ENCODE measurements at places on chromosomes 5 and 9.

DNA sequence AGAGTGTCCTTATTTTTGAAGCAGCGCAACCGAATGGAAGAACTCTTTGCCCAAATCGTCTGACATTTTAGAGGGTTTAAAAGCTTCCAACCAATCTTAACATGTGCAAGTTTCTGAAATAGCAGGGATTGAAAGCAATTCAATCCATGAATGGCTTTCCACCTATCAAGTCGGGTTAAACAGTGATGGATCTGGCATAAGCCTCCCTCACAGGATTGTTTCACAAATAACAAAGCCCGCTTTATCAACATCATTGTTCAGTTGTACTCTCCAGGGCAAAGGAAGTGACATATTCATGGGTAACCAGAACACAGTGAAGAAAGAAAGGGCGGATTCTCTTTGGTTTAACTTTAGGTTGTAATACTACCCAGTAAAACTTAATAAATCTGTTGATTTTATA lies 497.3 kb downstream of the MTRR start:
- no peak for DNase-seq

DNA sequence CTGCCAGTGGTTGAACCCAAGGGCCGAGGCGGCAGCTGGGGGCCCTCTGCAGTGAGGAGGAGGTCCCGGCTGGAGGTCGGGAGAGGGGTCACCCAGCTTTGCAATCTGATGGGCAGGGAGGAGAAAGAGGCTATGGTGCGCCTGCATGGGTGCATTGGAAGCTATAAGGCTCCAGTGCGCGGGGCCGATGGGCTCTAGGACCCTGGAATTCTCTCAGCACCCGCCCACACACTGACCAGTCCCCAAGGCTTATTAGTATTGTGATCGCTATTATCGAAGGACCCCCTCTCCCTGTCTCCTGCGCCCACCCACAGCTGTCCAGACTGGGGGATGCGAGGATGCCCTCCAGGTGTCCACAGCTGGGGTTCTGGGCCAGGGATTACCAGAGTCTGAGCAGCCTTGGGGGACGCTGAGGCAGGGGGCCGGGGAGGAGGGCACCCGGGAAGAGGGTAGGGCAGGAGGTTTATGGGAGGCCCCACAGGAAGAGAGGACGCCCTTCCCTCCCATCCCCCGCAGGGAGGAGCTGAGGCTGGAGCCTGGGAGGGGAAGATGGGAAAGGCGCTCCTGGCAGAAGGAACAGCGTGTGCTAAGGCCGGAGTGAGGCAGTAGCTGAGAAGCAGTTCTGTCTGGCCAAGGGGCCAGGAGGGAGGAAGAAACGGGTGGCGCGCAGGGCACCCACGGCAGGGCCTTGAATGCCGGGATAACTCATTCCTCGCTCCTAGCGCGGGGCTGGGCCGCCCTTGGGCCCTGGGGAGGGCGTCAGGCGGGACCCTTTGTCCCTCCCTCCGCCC lies 24.2 kb downstream of the C9orf50 start:
- no peak for DNase-seq

- DNase-seq, result no peak
Measured at GRCh38 chr5:147360816-147361215, 126.0 kb downstream of the STK32A start.

- no peak for DNase-seq
Measured at GRCh38 chr5:149754172-149754880, 24.2 kb downstream of the PPARGC1B start.

GRCh38 chr5:68659881-68660280 lies 433.9 kb upstream of the SLC30A5 start:
- DNase-seq, result no peak

- no peak for DNase-seq
Measured at GRCh38 chr5:62395210-62395950, 8.3 kb downstream of the DIMT1 start.

- DNase-seq, result no peak
Measured at GRCh38 chr9:129759319-129759718, 6.5 kb upstream of the PTGES start.

DNA sequence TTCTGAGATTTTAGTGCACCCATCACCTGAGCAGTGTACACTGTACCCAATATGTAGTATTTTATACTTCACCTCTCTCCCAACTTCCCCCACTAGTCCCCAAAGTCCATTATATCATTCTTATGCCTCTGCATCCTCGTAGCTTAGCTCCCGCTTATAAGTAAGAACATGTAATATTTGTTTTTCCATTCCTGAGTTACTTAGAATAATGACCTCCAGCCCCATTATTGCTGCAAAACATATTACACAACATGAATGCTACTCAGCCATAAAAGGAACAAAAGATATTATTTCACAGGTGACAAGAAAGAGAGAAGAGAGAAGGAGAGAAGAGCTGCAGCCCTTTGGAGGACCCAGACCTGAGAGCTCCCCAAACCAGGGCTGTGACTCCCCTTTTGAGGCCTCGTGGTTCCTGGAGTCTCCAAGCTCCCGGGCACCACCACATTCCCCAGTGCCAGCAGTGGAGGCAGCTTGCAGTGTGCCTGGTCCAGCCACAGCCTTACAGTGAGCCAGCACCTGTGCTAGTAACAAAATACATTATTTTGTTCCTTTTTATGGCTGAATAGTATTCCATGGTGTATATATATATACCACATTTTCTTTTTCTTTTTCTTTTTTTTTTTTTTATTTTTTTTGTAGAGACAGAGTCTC lies 194.5 kb upstream of the DAB2 start:
- no peak for DNase-seq

- no peak for DNase-seq
Measured at GRCh38 chr9:37029304-37029775, 4.7 kb downstream of the PAX5 start.

- no peak for DNase-seq
Measured at GRCh38 chr5:162654661-162655405, 587.3 kb downstream of the GABRG2 start.

GRCh38 chr5:36537724-36538123 lies 68.7 kb upstream of the SLC1A3 start:
- no peak for DNase-seq

DNA sequence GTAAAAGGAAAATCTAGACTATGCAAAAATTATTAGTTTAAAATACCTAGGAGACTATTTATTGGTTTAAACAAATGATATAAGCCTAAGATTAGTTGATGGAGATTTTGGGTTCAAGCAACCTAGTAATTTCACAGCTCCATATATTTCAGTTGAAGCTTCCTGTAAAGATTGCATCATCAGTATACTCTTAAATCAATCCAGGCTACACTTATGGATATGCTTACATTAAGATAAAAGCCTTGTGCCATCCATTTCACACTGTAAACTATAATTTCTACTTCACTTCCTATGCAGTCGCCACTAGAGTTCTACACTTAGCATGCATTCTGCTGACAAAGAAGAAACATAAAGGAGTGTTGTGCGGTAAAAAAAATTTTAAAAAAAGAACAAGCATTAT lies 7.3 kb upstream of the LIX1 start:
- DNase-seq, result no peak

- DNase-seq, result no peak
Measured at GRCh38 chr5:196350-196749, 5.1 kb downstream of the LRRC14B start.

DNA sequence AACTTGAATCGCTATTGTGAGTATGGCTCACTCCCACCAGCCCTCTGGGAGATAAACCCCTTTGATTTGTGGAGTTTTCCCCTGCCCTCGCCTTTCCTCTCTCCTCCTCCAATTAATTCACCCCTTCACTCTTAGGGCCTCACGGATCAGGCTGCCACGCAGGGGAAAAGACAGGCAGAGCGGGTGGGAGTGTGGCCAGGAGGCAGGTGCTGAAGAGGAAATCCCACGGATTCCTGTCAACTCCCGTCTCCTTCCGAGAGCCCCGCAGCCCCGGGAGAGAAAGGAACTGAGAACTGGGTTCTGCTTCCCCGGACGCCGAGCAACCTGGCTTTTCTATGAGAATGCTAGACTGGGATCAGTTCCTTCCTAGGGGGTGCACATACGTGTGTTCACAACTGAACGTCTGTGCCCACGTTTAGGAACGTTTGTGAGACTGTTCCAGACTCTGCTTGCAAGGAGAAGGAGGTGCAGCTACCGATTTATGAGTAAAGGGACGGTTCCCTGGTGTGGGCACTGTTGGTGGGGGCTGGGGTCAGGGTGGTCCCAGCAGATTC lies 314.5 kb upstream of the TLE4 start:
- DNase-seq, result no peak

GRCh38 chr5:132451387-132451786 lies 39.2 kb downstream of the IRF1 start:
- no peak for DNase-seq

DNA sequence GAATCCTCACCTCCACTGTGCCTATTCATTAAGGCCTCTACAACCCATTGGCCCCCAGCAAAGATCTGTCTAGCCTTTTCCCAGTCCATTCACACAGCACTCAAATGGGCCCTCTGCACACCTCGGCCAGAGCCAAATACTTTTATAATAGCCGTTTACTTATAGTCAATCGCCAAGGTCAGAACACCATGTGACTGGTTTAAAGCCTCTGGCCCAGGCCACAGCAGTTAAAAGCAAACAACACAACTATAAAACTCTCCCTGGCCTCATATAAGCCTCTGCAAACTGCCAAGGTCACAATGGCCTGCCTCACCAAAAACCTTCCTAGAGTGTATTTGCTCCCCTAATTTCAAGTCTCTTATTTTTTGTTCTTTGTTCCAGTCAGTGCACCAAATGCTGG lies 562.6 kb downstream of the CAAP1 start:
- DNase-seq, result no peak

DNA sequence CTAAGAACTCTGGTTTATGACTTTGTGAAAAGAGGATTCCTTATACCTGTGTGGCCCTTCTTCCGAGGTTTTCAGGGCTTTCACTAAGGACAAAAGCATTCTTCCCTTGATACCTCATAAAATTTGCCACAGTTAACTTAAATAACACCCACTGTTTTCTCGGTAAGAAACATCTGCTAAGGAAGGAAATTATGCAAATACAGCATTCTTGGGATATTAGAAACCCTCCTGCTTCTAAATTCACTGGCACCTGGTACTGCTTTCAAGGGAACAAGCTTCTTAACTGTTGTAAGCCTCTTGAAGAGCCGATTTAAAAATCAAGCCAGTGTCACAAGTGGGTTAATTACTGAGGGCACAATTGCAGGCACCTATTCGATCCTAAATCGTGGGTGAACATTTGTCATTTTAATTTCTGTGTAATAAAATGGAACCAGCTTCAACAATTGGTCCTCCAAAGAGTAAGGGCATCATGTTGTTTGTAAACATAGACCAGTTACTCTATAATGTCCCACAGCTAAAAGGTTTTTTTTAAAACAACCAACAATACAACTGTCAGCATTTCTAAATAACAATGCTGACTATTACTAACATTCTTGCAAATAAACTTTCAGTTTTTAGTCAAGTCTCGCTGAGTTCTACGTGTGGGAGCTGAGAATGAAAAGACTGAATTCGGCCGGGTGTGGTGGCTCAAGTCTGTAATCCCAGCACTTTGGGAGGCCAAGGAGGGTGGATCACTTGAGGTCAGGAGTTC lies 26.6 kb downstream of the AK3 start:
- no peak for DNase-seq

- no peak for DNase-seq
Measured at GRCh38 chr5:3199962-3200755, 395.5 kb upstream of the IRX1 start.

DNA sequence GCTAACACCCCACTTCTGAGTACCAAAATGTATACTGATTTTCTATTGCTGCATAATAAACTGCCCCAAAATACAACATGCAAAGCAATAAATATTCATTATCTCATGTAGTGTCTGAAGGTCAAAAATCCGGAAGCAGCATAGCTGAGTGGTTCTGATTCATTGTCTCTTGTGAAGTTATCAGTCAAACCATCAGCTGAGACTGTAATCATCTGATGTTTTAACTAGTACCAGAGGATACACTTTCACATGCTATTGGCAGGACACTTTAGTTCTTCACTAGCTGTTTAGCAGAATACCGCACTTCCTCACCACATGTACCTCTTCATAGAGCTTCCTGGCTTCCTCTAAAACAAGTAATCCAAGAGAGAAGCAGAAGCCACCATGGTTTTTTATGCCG lies 12.7 kb upstream of the TMEM161B start:
- DNase-seq, result no peak

DNA sequence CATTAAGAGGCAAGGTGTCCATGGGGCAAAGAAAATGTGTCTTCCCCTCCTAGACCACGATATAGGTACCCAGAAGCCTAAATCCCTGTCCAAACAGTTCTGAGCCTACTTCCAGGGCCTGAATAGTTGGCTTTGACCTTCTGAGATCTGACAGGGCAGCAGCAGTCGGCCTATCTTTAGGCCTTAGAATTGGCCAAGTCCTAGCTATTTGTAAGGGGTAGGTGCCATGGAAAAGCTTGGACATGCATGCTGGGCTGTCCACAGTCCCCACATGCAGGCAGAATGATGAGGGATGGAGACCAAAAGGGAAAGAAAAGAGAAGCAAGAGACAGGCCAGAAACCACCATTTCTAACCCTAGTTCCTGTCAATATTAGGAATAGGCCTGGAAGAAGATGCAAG lies 346.1 kb downstream of the ANXA1 start:
- no peak for DNase-seq

- no peak for DNase-seq
Measured at GRCh38 chr5:133240425-133241091, 188.7 kb downstream of the HSPA4 start.

GRCh38 chr5:88045931-88046461 lies 222.6 kb downstream of the TMEM161B start:
- no peak for DNase-seq

GRCh38 chr5:40986666-40987065 lies 77.4 kb downstream of the C7 start:
- no peak for DNase-seq

DNA sequence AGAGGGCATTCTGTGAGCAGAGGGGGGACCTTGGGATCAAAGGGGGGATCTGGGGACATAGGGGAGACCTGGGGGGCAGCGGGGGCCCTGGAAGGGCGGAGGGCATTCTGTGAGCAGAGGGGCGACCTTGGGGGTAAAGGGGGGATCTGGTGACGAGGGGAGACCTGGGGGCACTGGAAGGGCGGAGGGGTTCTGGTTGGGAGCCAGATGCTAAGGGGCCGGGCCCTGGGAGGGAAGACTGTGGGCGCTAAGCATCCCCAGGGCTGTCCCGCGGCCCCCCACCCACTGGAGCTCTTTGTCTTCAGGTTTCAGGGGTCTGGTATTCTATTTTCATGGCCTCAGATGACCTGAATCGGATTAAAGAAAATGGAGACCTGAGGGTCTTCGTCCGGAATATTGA lies 748 bp downstream of the LCN9 start:
- DNase-seq, result no peak

GRCh38 chr5:171371326-171371725 lies 16.3 kb upstream of the NPM1 start:
- no peak for DNase-seq

DNA sequence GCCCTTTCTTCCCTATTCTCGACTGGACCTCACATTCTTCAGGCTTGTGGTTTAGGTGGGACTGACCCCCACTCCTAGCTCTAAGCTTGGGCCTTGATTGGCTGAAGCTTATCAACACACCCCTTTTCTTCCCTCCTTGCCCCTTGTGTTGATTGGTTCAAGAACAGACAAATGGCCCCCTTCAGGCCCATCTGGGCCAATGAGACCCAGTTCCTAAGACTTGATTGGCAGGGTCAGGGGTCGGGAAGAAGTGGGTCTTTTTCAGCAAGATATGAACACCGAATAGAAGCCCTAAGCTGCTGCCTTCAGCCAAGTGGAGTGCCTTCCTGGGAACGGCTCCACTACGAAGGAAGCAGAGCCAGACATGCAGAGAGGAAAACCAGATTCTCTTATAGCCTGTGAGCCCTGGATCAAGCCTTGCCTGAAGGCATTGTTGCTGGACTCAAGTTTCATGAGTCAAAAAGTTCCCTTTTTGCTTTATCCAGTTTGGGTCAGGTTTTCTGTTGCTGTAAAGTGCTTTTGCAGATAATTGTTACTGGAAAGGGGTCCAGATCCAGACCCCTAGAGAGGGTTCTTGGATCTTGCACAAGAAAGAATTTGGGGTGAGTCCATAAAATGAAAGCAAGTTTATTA lies 22.4 kb upstream of the NCS1 start:
- no peak for DNase-seq
